ENCODE measurements at places on chromosomes 5 and 9.

DNA sequence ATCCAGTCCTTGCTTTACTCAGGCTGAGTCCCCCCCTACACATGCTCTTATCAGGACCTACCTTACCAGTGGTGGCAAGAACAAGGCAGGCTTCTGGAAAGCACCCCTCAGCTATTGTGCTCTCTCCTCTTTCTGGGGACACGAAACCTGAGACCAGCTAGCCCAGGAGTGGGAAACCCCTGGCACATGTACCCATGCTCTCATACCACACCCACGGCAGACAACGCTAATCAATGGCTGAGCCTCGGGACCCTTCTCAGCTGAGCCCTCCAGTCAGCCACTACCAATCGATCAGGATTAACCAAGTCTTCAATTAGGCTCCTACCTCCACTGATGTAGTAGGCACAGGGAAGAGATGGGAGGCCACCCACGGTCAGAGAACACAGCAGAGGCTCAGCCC is 65.1 kb downstream of the VAV2 start:
- no peak overlapping the region for H3K27ac ChIP-seq
- no peaks in the 10 kb centered on the region for H3K36me3 ChIP-seq
- DNase-seq, result no peak
- no peak overlapping the region for H3K4me3 ChIP-seq
- no peaks in the 10 kb centered on the region for H3K4me1 ChIP-seq

DNA sequence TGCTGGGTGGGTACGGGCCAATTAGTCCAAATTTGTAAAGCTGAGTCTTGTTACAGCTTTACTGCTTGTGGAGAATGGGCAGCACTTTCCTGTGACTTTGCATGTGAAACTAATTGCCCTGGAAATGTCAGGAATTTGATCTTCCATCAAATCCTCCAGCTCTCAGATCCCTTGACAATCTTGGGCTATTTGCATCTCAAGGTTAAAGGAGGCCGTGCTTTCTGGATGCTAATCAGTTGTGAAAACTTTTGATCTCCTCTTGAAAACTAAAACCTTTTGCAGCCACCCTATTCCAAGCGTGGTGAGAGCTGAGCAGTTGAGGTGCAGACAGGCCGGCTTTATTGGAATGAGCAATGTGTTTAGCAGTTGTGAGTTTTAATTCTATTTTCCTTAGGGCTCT is 68.0 kb upstream of the CLINT1 start:
- no peak overlapping the region for H3K27ac ChIP-seq
- no peak overlapping the region for H3K4me3 ChIP-seq
- no peaks in the 10 kb centered on the region for H3K36me3 ChIP-seq
- no peak for DNase-seq
- H3K4me1 ChIP-seq, result peaks cover 45% of the 10 kb centered on the region

DNA sequence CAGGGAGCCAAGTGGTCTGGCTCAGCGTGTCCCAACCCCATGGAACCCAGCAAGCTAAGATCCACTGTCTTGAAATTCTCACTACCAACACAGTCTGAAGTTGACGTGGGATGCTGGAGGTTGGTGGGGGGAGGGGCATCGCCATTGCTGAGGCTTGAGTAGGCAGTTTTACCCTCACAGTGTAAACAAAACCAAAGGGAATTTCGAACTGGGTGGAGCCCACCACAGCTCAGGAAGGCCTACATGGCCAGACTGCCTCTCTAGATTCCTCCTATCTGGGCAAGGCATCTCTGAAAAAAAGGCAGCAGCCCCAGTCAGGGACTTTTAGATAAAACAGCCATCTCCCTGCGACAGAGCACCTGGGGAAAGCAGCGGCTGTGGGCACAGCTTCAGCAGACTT is 17.1 kb upstream of the FBXL17 start:
- no peak overlapping the region for H3K27ac ChIP-seq
- H3K4me3 ChIP-seq, result no peak overlapping the region
- no peaks in the 10 kb centered on the region for H3K36me3 ChIP-seq
- no peaks in the 10 kb centered on the region for H3K4me1 ChIP-seq
- DNase-seq, result no peak

GRCh38 chr5:66671305-66671704 is 75.1 kb downstream of the MAST4 start:
- no peak overlapping the region for H3K27ac ChIP-seq
- no peaks in the 10 kb centered on the region for H3K4me1 ChIP-seq
- H3K36me3 ChIP-seq, result no peaks in the 10 kb centered on the region
- no peak overlapping the region for H3K4me3 ChIP-seq
- H3K27me3 ChIP-seq, result no peaks in the 10 kb centered on the region
- no peak for DNase-seq

GRCh38 chr9:128405780-128406171 is 14.9 kb upstream of the CERCAM start:
- DNase-seq, result no peak
- H3K27me3 ChIP-seq, result no peaks in the 10 kb centered on the region
- no peak overlapping the region for H3K27ac ChIP-seq
- H3K4me1 ChIP-seq, result no peaks in the 10 kb centered on the region
- H3K4me3 ChIP-seq, result no peak overlapping the region

DNA sequence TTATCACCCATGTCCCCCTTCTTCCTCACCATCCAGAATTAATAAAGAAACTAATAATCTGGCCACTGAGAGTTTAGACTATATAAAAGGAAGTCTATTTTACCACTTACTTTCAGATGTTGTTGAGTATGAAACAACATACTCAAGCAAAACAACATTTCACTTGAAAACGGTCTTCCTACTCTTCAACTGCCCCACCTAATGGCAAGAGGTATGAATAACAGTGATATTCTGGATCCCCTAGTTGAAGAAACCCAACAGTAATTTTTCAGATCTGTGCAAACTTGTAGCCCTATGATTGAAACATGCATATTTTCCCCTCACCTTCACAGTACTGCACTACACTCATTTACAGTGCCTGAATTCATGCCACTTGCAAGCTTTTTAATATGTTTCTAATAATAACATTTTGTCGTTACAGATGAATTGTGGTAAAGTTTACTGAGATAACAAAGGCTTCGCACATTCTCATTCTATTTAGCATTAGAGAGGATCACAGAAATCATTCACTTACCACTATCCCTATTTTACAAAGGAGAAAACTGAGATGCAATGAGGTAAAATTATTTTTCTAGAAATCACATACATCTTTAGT is 267.9 kb upstream of the PDE4D start:
- no peaks in the 10 kb centered on the region for H3K27me3 ChIP-seq
- DNase-seq, result no peak
- H3K36me3 ChIP-seq, result no peaks in the 10 kb centered on the region
- H3K4me1 ChIP-seq, result no peaks in the 10 kb centered on the region
- H3K4me3 ChIP-seq, result no peak overlapping the region

- H3K36me3 ChIP-seq, result peaks cover 4% of the 10 kb centered on the region
- H3K27me3 ChIP-seq, result no peaks in the 10 kb centered on the region
- H3K27ac ChIP-seq, result peak overlapping the region; percentile 43
- no peak for DNase-seq
Observed at GRCh38 chr9:130119519-130120298, 52.5 kb upstream of the NCS1 start.

DNA sequence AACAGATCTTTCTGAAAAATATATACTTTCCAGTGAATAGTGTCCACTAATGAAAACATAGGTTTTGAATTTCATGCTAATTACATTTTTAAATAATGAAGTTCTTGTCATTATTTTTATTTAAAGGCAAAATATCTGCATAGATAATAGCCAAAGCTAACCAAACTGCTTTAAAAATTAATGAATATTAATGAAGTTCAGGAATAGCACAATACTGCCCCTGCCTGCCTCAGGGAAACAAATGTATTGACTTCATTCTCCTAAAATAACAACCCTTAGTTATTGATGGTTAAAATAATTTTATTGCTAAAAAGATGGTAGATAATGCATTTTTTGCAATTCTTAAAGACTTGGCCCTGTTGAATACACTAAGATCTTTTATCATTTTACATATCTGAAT is 103.6 kb upstream of the SSBP2 start:
- peak overlapping the region; percentile 67 for H3K27ac ChIP-seq
- no peak for DNase-seq
- H3K4me3 ChIP-seq, result no peak overlapping the region
- H3K4me1 ChIP-seq, result peaks cover 36% of the 10 kb centered on the region

DNA sequence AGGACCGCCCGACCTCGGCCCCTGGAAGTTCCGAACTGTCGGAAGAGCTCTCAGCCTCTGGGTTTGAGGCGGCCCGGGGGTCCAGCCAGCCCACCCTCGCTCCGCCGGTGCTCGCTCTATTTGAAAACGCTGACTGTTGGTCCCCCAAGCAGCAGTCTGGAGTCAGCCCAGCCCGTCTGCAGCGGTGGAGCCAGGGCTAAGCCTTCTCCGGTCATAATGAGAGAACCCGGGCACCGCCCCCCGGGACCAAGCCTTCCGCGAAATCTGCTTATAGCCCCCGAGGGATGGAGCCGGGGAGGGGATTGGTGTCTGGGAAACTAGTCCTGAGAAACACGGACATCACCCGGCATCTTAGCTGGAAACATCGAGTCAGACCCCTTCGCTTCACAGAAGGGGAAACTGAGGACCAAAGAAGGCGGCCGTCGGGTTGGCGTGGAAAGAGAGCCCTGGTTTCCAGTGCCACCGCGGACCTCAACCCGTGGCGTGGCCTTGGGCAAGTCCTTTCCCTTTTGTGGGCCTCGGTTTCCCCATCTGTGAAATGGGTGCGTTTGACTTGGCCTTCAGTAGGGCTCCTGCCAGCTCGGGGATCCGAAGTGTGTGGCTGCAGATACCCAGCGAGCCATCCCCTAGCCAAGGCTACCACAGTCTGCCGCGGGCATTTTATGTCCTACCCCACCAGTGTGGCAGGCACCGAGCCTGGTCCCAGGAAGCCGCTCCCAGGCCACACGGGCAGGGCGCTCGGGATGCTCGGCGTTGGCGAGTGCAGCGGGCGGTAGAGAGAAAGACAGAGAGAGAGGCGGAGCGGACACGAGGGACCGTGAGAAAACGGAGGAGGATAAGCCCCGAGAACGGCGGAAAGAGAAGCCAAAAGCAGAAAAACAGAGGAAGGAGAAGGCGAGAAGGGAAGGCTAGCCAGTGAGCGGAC is 857 bp downstream of the ADAM19 start:
- DNase-seq, result no peak
- no peaks in the 10 kb centered on the region for H3K36me3 ChIP-seq
- peak overlapping the region; percentile 93 for H3K4me3 ChIP-seq
- peaks cover 17% of the 10 kb centered on the region for H3K4me1 ChIP-seq
- peaks cover 21% of the 10 kb centered on the region for H3K27me3 ChIP-seq

DNA sequence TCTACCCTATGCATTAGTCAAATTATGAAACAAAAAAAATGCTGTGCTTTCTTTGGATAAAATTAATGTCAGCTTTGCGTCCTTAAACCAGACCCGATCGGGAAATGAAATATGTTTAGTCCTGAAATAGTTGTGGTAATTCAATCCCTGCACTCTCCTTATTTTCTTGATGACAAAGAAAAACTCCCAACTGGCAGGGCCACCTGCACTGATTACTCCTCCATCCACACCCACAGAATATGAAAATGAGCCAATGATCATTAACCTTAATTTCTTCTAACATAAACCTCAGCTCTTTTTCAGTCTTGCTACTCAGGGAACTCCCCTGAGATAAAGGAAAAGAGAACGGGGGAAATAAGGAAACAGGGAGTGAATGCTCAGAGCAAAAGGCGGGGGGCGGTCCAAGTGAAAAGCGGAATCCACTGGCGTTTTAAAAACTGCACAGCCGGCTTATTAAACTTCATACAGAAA is 245.3 kb downstream of the BNC2 start:
- no peaks in the 10 kb centered on the region for H3K36me3 ChIP-seq
- H3K27ac ChIP-seq, result no peak overlapping the region
- peaks cover 17% of the 10 kb centered on the region for H3K4me1 ChIP-seq
- H3K4me3 ChIP-seq, result no peak overlapping the region

GRCh38 chr5:151224372-151224771 is 480 bp upstream of the CCDC69 start:
- no peaks in the 10 kb centered on the region for H3K27me3 ChIP-seq
- peak overlapping the region; percentile 77 for H3K4me3 ChIP-seq
- DNase-seq, result no peak
- H3K4me1 ChIP-seq, result peaks cover 25% of the 10 kb centered on the region
- H3K27ac ChIP-seq, result peak overlapping the region; percentile 91
